ENCODE measurements at places on chromosomes 6 and 20.

DNA sequence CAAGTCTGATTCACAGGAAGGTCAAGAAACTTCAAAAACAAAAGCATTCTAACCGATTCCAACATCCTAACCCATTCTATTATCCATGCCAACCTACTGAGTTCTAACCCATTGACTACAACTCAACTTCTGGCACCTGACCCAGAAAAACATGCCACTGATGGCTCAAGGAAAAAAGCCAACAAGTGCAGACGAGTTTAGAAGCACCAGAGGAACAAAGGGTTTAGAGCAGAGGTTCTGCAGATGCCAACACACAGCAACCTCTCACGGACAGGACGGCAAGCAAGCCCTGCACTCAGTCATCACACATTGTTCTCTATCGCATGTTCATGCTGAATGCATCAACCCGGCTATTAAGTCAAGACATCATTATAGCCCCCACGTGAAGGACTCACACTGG, 25.2 kb upstream of the MC3R start:
- no peak for DNase-seq

- DNase-seq: no peak
These were observed 24.5 kb upstream of the COL19A1 start for GRCh38 chr6:69841862-69842261.

DNA sequence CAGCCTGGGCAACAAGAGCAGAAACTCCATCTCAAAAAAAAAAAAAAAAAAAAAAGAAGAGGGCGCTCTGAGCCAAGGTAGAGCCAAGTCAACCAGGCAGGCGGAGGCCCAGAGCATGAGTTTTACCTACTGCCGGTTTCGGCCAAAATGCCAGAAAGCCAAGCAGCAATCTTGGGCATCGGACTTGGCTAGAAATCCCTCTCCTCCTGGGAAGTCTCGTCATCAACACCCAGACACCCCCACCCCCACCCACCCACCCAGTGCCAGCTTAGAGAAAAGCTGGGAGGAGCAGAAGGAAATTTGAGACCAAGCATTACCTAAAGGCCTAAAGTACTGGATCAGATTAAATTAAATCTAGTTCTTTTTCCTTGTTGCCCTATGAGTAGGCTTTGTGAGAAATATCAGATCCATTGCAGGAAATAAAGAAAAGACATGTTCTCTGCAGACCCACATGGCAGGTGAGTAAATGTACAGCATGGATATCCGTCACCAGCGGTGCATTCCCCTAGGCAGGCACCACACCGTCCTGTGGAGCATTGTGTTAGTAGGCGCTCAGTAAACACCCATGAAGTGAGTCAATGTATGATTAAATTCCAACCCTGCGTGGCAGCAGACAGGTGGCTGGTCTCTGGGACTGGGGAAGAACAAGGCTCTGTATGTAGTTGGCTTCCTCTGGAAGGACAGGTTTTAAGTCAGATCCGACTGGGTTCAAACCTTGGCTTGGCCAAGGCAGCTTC, 21.0 kb downstream of the RIPOR3 start:
- no peak for DNase-seq

- no peak for DNase-seq
These were observed 148.3 kb downstream of the GPX5 start for GRCh38 chr6:28673787-28674671.

DNA sequence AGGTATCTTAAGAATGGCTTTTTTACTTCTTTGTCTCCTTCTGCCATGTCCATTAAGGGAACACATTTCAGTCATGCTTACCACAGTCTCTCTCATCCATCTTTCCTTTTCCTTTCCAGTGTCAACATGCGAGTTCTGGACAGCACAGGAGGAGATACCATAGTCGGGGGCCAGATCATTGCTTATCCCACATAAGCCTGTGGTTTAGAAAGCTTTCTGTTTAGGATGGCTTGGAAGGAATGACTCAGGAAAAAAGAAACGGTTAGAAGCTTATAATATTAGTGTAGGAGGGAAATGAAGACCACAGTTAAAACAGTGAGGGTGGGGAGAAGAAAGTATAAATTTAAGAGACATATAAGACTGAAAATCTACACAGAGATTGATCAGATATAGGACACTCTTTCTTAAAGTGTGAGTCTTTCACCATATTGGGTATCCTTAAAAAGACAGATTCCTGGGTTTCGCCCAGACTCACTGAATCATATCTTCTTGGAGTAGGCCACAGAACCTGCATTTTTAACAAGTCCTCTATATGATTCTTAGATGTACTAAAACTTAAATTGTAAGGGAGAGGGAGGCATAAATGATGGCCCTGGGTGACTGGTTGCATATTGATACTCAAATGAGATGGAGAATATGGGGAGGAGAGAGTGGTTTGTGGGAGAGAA, 36.1 kb downstream of the DSE start:
- no peak for DNase-seq
